ENCODE measurements at places on chromosomes 12 and 14.

DNA sequence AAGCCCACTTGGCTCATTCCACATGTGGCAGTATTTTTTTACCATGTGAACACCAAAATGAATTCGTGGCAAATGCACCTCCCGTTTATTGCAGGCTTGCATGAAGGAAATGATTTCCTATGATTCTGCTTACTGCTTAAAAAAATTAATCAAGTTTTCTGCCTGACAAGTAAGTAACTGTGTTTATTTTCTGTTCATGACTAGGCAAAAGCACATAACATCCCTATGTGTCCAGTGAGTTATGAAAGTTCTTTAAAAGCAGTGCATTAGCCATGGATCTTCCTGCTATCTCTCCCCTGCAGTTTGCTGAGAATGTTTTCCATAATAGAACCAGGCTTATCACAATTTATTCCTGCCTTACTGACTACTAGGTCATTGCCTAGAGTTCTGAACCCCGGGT, 20.4 kb downstream of the GPR65 start:
- peaks cover 78% of the 10 kb centered on the region for H3K4me1 ChIP-seq
- no peak overlapping the region for H3K27ac ChIP-seq
- H3K4me3 ChIP-seq: no peak overlapping the region
- no peaks in the 10 kb centered on the region for H3K27me3 ChIP-seq
- DNase-seq: no peak

GRCh38 chr12:63179224-63179623, 28.2 kb upstream of the AVPR1A start:
- no peak overlapping the region for H3K4me3 ChIP-seq
- no peaks in the 10 kb centered on the region for H3K27me3 ChIP-seq
- H3K27ac ChIP-seq: no peak overlapping the region
- no peaks in the 10 kb centered on the region for H3K4me1 ChIP-seq
- H3K36me3 ChIP-seq: peaks cover 2% of the 10 kb centered on the region
- DNase-seq: no peak

DNA sequence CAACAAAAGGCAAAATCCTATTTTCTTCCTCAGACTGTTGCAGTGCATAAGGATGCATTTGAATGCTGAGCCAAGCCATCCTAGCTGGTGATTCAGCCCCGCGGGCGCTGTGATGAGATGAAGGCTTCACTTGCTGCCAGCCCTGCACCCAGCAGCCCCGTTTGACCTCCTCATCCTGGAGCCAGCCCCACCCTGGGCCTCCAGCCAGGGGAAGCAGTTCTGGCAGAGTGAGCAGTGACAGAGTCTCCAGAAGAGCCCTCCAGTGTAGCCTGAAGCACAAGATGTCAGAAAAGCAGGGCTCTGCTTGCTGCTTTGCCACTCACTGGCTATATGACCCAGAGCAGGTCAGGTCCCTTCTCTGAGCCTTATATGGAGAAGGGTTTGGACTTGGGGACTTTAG, 96.2 kb upstream of the HSPB8 start:
- H3K27ac ChIP-seq: no peak overlapping the region
- H3K36me3 ChIP-seq: no peaks in the 10 kb centered on the region
- H3K4me3 ChIP-seq: no peak overlapping the region
- no peak for DNase-seq

- H3K27me3 ChIP-seq: no peaks in the 10 kb centered on the region
- H3K27ac ChIP-seq: no peak overlapping the region
- H3K4me3 ChIP-seq: no peak overlapping the region
- DNase-seq: no peak
- H3K4me1 ChIP-seq: no peaks in the 10 kb centered on the region
Observed at GRCh38 chr14:101474563-101475455, 86.5 kb upstream of the DIO3 start.

DNA sequence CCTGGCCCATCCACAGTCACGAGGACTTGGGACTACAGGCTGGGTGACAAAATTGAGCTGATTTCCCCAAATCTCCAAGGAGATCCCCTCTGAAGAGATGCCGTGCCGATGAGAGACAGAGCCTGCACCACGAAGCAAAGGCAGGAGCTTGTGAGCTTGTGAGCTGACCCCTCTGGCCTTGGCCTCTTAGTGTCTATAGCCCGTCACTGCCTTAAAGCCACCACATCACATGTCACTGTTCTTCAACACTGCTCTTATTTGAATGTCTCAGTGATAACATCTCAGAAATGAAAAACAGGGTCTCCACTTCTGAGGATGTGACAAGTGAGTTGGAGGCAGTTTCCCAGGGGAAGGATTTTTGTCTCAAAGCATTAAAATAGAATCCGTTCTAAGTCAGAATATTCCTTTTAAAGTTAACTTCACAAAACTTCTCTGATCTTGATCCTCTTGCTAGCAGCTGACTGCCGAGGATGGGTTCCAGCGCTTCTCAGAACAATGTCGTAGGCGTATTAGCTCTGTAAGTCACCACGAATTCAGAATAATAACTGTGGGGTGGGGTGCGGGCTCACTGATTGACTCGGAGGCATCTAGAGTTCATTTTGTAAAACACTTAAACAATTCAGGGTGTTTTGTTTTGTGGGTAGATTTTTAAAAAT, 37.5 kb downstream of the CHST11 start:
- H3K27me3 ChIP-seq: no peaks in the 10 kb centered on the region
- H3K4me3 ChIP-seq: peak overlapping the region; percentile 63
- DNase-seq: peak; percentile 42
- H3K27ac ChIP-seq: peak overlapping the region; percentile 80

GRCh38 chr12:63419154-63419553, 249.1 kb downstream of the DPY19L2 start:
- H3K4me3 ChIP-seq: no peak overlapping the region
- H3K27me3 ChIP-seq: no peaks in the 10 kb centered on the region
- H3K27ac ChIP-seq: no peak overlapping the region
- DNase-seq: no peak
- no peaks in the 10 kb centered on the region for H3K36me3 ChIP-seq
- no peaks in the 10 kb centered on the region for H3K4me1 ChIP-seq

DNA sequence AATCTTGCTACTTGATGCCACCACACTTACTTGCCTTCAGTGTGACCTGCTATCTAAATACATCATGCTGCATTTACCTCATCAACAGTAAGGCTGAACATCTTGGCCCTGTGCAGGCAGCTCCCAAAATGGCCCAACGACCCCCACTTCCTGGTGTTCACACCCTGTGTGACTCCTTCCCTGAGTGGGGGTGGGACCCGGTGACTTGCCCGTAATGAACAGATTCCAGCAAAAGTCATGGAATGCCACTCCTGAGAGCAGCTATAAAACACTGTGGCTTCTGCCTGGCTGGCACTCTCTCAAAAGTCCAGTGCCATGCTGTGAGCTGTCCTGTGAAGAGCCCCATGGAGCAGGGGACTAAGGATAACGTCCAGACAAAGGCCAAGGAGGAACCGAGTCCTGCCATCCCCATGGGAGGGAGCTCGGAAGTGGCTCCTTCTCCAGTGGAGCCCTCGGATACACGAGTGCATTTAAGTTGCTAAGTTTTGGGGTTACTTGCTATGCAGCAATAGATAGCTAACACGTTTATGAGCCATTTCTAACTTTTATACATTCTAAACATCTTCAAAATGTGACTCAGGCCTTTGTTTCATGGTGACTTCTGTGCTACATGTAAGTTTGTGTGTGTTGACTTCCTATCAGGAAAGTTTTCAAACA, 33.0 kb downstream of the P2RX2 start:
- H3K36me3 ChIP-seq: peaks cover 59% of the 10 kb centered on the region
- no peak for DNase-seq
- no peak overlapping the region for H3K4me3 ChIP-seq
- no peaks in the 10 kb centered on the region for H3K27me3 ChIP-seq

- no peak overlapping the region for H3K4me3 ChIP-seq
- H3K36me3 ChIP-seq: peaks cover 26% of the 10 kb centered on the region
- no peaks in the 10 kb centered on the region for H3K27me3 ChIP-seq
- H3K27ac ChIP-seq: no peak overlapping the region
- H3K4me1 ChIP-seq: no peaks in the 10 kb centered on the region
Observed at GRCh38 chr14:21486640-21487087, 9.7 kb downstream of the TOX4 start.

- H3K27me3 ChIP-seq: no peaks in the 10 kb centered on the region
- no peak for DNase-seq
- no peak overlapping the region for H3K27ac ChIP-seq
- no peaks in the 10 kb centered on the region for H3K36me3 ChIP-seq
- H3K4me1 ChIP-seq: no peaks in the 10 kb centered on the region
Observed at GRCh38 chr14:95218472-95219193, 61.3 kb upstream of the DICER1 start.

- H3K27me3 ChIP-seq: no peaks in the 10 kb centered on the region
- no peak for DNase-seq
- H3K4me3 ChIP-seq: no peak overlapping the region
- H3K36me3 ChIP-seq: no peaks in the 10 kb centered on the region
Observed at GRCh38 chr12:77816196-77816595, 14.5 kb upstream of the NAV3 start.

DNA sequence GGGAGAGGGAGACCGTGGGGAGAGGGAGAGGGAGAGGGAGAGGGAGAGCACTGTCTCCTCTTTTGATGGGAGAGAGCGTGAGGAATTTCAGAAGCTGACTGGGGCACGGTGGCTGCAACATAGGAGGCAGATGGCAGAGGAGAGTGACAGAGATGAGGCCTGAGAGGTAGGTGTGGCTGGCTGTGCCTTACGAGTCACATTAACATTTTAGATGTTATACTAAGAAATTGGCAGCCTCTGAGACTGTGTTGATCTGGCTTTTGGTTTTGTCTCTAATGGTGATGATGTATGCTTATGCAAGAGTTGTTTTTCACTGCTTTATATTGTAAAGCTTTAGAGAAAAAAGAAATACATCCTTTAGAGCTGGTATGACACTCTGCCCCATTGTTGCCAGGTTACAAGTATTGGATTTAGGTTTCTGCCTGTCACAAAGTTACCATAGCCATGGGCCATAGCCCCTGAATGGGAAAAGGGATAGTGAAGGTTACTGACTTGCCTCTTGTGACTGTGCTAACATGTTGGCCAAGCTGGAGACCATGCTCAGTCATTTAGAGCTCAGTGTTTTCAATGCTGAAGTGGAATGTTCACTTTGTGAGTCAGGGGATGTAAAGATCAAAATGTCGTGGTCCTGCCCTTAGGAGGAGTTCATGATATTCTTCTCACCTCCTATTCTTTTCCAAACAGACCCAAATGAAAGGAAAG, 186.2 kb downstream of the SYNE2 start:
- peaks cover 65% of the 10 kb centered on the region for H3K36me3 ChIP-seq
- no peak overlapping the region for H3K4me3 ChIP-seq
- DNase-seq: no peak
- no peaks in the 10 kb centered on the region for H3K27me3 ChIP-seq
- H3K27ac ChIP-seq: no peak overlapping the region

DNA sequence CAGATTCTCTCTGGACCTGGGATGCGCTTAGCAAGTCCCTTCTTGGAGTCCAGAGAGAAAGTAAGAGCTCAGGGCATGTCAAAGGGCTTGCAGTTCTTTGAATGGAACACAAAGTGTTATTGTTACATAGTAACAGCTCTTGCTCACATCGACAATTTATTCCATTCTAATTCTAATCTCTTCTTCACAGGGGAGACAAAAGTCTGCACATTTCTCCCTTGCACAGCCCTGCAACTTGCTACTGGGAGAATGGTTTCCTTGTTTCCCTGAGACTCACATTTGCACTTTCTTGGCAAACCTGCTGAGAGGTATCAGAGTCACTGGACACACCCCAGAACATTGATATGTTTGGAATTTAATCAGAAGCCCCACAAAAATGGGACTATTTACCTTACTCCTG, 209.9 kb upstream of the IGF1 start:
- no peak overlapping the region for H3K4me3 ChIP-seq
- no peaks in the 10 kb centered on the region for H3K36me3 ChIP-seq
- no peaks in the 10 kb centered on the region for H3K27me3 ChIP-seq
- no peaks in the 10 kb centered on the region for H3K4me1 ChIP-seq
- H3K27ac ChIP-seq: no peak overlapping the region

- H3K36me3 ChIP-seq: no peaks in the 10 kb centered on the region
- DNase-seq: no peak
- H3K27ac ChIP-seq: no peak overlapping the region
- no peaks in the 10 kb centered on the region for H3K4me1 ChIP-seq
- H3K27me3 ChIP-seq: no peaks in the 10 kb centered on the region
Observed at GRCh38 chr12:82963956-82964355, 277.2 kb downstream of the TMTC2 start.

DNA sequence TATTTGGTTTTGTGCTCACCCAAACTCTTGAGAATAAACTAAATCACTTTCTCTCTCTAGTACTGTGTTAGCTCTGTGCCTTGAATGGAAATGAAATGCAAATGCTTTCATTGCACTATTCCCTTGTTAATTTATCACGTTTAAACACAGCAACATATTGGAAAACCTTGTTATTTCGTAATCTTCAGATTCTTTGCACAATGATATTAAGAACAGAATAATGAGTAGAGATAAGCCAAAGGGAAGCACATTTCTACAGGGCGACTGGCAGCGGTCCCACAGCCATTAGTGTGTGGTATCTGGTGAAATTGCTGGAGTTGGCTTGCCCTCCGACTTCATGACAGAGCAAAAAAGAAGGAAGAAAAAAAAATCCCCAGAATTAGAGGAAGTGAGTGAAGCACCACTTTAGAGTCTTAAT, 166.1 kb upstream of the E2F7 start:
- DNase-seq: no peak
- no peaks in the 10 kb centered on the region for H3K36me3 ChIP-seq
- no peak overlapping the region for H3K27ac ChIP-seq
- no peak overlapping the region for H3K4me3 ChIP-seq
- H3K27me3 ChIP-seq: no peaks in the 10 kb centered on the region

DNA sequence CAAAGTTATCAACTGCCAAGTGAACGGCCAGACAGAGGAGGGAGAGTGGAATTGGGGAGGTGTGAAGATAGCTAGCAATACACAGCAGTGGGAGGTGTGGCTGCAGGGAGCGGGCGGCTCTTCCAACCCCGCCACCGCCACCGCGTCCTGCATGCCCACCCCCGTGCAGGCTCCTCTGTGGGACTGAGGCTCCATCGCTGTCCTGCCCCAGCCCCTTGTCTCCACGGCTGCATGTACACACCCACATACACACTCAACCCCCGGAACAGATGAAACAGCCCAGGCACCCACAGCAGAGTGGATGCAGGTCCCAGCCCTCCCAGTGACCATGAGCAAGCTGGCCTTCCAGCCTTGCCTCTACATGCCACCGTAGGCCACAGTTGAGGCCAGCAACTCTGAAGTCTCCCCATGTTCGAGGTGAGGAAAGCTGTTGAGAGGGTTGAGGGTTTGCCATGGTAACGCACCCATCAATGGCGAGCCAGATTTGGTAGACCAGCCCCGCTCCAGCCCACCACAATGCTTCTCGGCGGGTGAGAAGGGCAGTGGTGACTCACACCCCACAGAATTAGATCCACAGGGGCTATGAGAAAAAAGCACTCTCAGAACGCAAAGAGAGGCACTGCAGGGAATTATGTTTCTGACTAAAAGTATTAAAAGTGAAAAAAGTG, 39.3 kb downstream of the PITPNM2 start:
- peak; percentile 33 for DNase-seq
- H3K4me1 ChIP-seq: peaks cover 61% of the 10 kb centered on the region
- no peak overlapping the region for H3K4me3 ChIP-seq
- H3K36me3 ChIP-seq: peaks cover 23% of the 10 kb centered on the region

GRCh38 chr14:29353513-29353912, 574.1 kb downstream of the PRKD1 start:
- no peak overlapping the region for H3K4me3 ChIP-seq
- no peaks in the 10 kb centered on the region for H3K27me3 ChIP-seq
